OCI-M1 (cell line): ENCODE measurements at places on chromosomes 2 and 18.

DNA sequence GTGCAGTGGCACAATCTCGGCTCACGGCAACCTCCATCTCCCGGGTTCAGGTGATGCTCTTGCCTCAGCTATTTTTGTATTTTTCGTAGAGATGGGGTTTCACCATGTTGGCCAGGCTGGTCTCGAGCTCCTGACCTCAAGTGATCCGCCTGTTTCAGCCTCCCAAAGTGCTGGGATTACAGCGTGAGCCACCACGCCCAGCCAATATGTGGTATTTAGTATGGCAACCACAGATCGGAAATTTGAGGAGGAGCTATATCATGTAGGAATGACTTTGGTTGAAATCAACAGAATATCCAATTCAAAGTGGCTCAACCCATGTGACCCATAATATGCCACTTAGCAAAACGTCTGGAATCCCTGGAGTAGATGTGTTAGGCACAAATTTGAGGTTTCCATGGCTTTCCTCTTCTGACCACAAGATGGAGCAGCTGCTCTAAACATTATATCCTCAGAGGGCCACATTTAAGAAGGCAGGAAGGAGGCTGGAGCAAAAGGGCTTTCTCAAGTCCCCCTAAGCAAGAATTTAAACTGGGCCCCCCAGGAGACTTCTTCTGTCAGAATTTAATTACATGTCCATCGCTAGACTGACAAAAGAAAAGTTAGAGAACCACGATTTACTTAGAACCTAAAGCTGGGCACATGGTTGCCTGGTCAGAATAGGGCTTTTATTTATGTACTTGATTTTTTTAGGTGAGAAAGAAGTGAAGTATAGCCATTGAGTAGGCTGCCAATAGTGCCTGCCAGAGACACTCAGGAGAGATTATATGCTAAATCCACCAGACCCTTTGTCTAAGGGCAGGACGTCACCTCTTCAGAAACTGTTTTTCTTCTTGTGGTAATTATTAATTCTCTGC, 49.6 kb upstream of the ITSN2 start:
- DNase-seq, result peak; percentile 81

- no peak for DNase-seq
Observed at GRCh38 chr18:59266886-59267502, 6.3 kb downstream of the RAX start.

- DNase-seq, result no peak
Observed at GRCh38 chr2:238108423-238109183, 8.5 kb downstream of the ESPNL start.

DNA sequence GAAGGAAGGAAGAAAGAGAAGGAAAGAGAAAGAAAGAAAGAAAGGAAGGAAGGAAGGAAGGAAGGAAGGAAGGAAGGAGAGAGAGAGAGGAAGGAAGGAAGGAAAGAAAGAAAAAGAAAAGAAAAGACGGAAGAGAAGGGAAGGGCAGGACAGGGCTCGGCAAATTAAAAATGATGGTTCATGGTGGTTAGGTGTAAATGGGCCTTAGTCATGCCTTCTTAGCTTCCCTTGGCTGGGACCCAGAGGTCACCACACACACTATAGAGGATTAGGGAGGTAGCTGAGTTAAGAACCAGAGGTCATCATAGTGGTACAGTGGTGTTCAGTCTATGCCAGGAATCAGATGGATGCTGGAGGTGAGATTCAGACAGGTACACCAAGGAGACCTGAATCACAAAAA, 9.3 kb upstream of the ATL2 start:
- peak; percentile 59 for DNase-seq

- no peak for DNase-seq
Observed at GRCh38 chr18:3410273-3410672, 39.7 kb upstream of the TGIF1 start.

- no peak for DNase-seq
Observed at GRCh38 chr2:53091183-53091582, 676.4 kb upstream of the CHAC2 start.

DNA sequence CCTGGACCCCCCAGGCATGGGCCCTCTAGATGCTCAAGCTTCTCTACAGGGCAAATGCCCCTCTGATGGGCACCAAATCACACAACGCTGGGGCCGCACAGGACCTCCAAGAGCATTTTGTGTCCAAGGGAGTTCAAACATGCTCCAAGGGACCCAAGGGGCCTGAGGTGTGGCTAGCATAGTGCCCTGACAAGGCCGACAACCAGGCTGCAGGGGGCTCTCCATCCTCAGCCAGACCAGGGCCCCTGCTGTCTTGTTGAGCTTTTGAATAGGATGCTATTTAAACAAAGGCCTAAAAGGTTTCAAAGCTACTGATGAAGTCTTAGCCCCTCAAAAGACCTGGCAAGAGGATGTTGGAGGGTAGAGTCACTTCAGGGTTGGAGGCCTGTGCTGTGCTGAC, 33.1 kb downstream of the EN1 start:
- no peak for DNase-seq

GRCh38 chr2:185643434-185643833, 95.2 kb upstream of the FSIP2 start:
- peak; percentile 27 for DNase-seq

GRCh38 chr18:73636355-73636754, 511.3 kb downstream of the FBXO15 start:
- DNase-seq, result no peak

DNA sequence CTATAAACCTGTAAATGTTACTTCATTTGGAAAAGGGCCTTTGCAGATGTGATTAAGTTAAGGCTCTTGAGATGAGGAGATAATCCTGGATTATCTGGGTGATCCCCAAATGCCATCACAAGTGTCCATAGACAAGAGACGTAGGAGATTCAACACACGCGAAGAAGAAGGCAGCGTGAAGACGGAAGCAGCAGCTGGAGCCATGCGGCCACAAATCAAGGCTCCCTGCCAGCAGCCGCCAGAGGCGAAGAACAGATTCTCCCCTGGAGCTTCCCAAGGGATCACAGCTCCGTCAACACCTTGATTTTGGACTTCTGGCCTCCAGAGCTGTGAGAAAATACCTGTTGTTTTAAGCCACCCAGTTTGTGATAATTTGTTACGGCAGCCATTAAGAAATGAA, 11.0 kb upstream of the VAPA start:
- DNase-seq, result no peak

GRCh38 chr2:138058427-138058826, 94.2 kb downstream of the HNMT start:
- DNase-seq, result peak; percentile 85
